Activated naive CD8-positive, alpha-beta T cell treated with anti-CD3 and anti-CD28 coated beads, Interleukin-2, amount 10 ng/mL, durations not matched to agents 7 days and 5 days (primary cell): ENCODE measurements at places on chromosomes 3 and 15. TPM values are rescaled to one million over a fixed set of nuclear protein-coding genes. Genes with fewer than 3 reads are reported as not detected.
A peak's percentile ranks its signal among the peaks of the same experiment; 100 is the strongest.

Gene A4GNT
- total RNA-seq: not detected

Gene ARNT2
- total RNA-seq: not detected

Gene SCG5
- total RNA-seq: 2.7 TPM

Gene CTNNB1
- 135 TPM for total RNA-seq

Gene TSPAN3
- 23.4 TPM for total RNA-seq

Gene TPRG1
- total RNA-seq: 50.9 TPM

Gene GABRA5
- not detected for total RNA-seq

Gene SPINK8
- total RNA-seq: not detected

Gene SCG3
- total RNA-seq: not detected

Gene CCDC14
- 63.0 TPM for total RNA-seq

Gene SLC22A13
- 0.57 TPM for total RNA-seq

Gene LOXL1
- total RNA-seq: 10.5 TPM

Gene SPRED1
- total RNA-seq: 1.2 TPM

Gene LCTL
- total RNA-seq: not detected

Gene STARD5
- total RNA-seq: 7.2 TPM

GRCh38 chr3:76661527-76662250, 378.2 kb upstream of the ROBO2 start:
- DNase-seq: no peak
- no peaks in the 10 kb centered on the region for H3K27me3 ChIP-seq
- no peaks in the 10 kb centered on the region for H3K36me3 ChIP-seq
- H3K27ac ChIP-seq: no peak overlapping the region
- H3K4me3 ChIP-seq: no peak overlapping the region

DNA sequence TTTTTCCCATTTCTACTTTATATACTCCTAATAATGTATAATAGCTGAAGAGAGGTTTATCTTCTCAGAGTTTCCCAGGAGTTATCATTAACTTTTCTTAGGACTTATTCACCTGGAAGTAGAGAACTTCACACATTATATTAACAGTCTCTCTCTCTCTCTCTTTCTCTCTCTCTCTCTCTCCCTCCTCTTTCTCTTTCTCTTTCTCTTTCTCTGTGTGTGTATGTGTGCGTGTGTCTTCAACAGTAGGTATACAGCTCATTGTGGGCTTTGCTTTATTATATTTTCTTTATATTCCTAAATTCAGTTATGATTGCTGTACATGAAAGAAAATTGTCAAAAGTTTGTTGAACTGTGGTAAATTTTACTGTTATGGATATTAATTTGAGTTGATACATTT, 353.8 kb downstream of the ROBO1 start:
- H3K27me3 ChIP-seq: no peaks in the 10 kb centered on the region
- no peak overlapping the region for H3K4me3 ChIP-seq
- no peaks in the 10 kb centered on the region for H3K36me3 ChIP-seq
- H3K4me1 ChIP-seq: no peaks in the 10 kb centered on the region

GRCh38 chr15:68056097-68056865, 2.2 kb downstream of the PIAS1 start:
- DNase-seq: no peak
- peaks cover 8% of the 10 kb centered on the region for H3K27me3 ChIP-seq
- H3K4me3 ChIP-seq: peak overlapping the region; percentile 93

GRCh38 chr3:196323016-196323415, 5.0 kb upstream of the DYNLT2B start:
- H3K27me3 ChIP-seq: peaks cover 4% of the 10 kb centered on the region
- peaks cover 1% of the 10 kb centered on the region for H3K36me3 ChIP-seq
- H3K4me3 ChIP-seq: no peak overlapping the region
- no peak for DNase-seq
- no peak overlapping the region for H3K27ac ChIP-seq

DNA sequence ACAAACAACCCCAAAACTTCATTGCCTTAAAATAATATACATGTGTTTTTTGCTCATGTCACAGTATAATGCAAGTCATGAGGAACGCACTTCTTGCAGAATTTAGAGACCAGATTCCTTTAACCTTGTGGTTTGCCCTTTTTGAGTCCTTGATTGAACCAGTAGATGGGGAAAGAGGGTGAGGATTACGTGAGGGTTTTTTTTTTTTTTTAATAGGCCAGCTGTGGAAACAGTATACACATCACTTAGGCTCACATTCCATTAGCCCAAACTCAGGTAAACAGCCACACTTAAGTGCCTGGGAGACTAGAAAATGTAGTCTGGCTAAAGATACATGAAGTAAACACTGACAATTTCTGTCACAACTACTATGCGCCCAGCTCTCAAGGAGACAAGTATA, 114.9 kb upstream of the MLF1 start:
- no peak overlapping the region for H3K27ac ChIP-seq
- no peak overlapping the region for H3K4me3 ChIP-seq
- no peaks in the 10 kb centered on the region for H3K4me1 ChIP-seq
- H3K36me3 ChIP-seq: no peaks in the 10 kb centered on the region
- H3K27me3 ChIP-seq: no peaks in the 10 kb centered on the region

- peaks cover 45% of the 10 kb centered on the region for H3K4me1 ChIP-seq
- H3K27me3 ChIP-seq: no peaks in the 10 kb centered on the region
- H3K27ac ChIP-seq: peak overlapping the region; percentile 86
- H3K4me3 ChIP-seq: peak overlapping the region; percentile 84
Measured at GRCh38 chr3:184336547-184337398, 627 bp upstream of the FAM131A start.

GRCh38 chr3:71057526-71057894, 526.0 kb downstream of the FOXP1 start:
- H3K4me1 ChIP-seq: peaks cover 82% of the 10 kb centered on the region
- peak overlapping the region; percentile 69 for H3K4me3 ChIP-seq
- no peak for DNase-seq
- peaks cover 2% of the 10 kb centered on the region for H3K36me3 ChIP-seq
- H3K27me3 ChIP-seq: no peaks in the 10 kb centered on the region

DNA sequence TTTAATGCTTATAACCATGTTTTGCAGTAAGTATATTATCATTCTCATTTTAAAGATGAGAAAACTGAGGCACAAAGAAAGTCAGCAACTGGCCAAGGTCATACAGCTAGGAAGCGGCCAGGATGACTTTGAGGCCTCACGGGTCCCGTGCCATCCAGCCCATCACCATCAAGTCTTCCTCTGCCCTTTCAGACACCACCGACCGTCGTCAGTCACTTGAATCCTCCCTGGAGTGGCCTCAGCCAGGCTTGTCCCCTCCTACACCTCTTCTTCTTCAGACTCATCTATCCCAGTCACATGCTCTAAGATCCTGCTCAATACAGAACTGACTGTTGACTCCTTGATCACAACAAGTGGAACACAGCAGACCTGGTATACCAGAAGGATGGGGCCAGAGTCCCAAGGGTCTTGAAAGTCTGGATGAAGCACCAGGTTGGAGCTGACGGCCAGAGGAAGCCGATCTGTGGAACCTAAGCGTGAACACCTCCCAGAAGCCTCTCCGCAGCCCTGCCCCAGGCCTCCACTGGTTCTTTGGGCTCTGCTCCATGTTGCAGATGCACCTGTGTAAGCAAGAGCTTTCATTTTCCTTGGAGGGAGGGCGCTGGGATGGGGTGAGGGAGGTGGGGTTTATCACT, 22.1 kb downstream of the ITGA11 start:
- no peak overlapping the region for H3K27ac ChIP-seq
- H3K27me3 ChIP-seq: peaks cover 1% of the 10 kb centered on the region
- H3K36me3 ChIP-seq: no peaks in the 10 kb centered on the region
- H3K4me1 ChIP-seq: peaks cover 4% of the 10 kb centered on the region

- no peaks in the 10 kb centered on the region for H3K4me1 ChIP-seq
- no peak overlapping the region for H3K4me3 ChIP-seq
- H3K27me3 ChIP-seq: no peaks in the 10 kb centered on the region
- no peak for DNase-seq
- H3K27ac ChIP-seq: no peak overlapping the region
Measured at GRCh38 chr3:196660381-196661166, 21.1 kb downstream of the NRROS start.

DNA sequence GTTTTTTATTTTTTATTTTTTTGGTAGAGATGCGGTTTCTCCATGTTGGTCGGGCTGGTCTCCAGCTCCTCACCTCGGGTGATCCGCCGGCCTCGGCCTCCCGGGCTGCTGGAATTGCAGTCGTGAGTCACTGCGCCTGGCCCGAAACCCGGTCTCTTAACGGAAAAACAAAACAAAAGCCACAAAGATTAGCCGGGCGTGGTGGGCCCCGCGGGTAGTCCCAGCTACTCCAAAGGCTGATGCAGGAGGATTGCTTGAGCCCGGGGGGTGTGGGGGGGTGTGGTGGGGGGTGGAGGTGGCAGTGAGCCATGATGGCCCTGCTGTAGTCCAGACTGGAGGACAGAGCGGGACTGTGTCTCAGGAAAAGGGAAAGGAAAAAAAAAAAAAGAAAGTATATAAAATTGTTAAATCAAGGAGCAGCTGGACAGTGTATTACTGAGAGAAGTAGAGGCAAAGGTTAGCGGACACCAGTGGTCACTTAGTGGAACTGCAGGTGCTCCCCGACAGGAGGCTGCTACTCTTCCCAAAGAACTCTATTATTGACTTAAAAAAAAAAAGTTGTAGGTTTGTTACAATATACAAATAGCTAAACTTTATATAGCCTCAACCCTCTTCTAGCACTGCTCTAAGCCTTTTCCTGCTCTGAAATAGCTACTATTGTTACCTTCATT, 30.3 kb upstream of the TUBGCP5 start:
- H3K4me1 ChIP-seq: no peaks in the 10 kb centered on the region
- DNase-seq: no peak
- no peaks in the 10 kb centered on the region for H3K36me3 ChIP-seq
- no peak overlapping the region for H3K4me3 ChIP-seq
- no peak overlapping the region for H3K27ac ChIP-seq
- H3K27me3 ChIP-seq: no peaks in the 10 kb centered on the region

GRCh38 chr3:158260392-158260791, 150.5 kb downstream of the RSRC1 start:
- peaks cover 35% of the 10 kb centered on the region for H3K36me3 ChIP-seq
- H3K4me1 ChIP-seq: no peaks in the 10 kb centered on the region

GRCh38 chr3:45676325-45677032, 12.7 kb upstream of the SACM1L start:
- peak overlapping the region; percentile 83 for H3K4me3 ChIP-seq
- no peaks in the 10 kb centered on the region for H3K27me3 ChIP-seq
- DNase-seq: no peak
- H3K36me3 ChIP-seq: peaks cover 35% of the 10 kb centered on the region
- H3K4me1 ChIP-seq: peaks cover 21% of the 10 kb centered on the region

- H3K4me1 ChIP-seq: peaks cover 2% of the 10 kb centered on the region
- DNase-seq: no peak
- peaks cover 29% of the 10 kb centered on the region for H3K27me3 ChIP-seq
- no peak overlapping the region for H3K27ac ChIP-seq
- H3K36me3 ChIP-seq: no peaks in the 10 kb centered on the region
Measured at GRCh38 chr3:128548426-128549282, 55.7 kb upstream of the GATA2 start.

GRCh38 chr3:51139616-51140015, 245.5 kb upstream of the MANF start:
- H3K4me3 ChIP-seq: no peak overlapping the region
- H3K4me1 ChIP-seq: peaks cover 2% of the 10 kb centered on the region
- no peak for DNase-seq
- H3K36me3 ChIP-seq: no peaks in the 10 kb centered on the region

- no peak for DNase-seq
- H3K36me3 ChIP-seq: no peaks in the 10 kb centered on the region
- H3K4me3 ChIP-seq: no peak overlapping the region
- no peak overlapping the region for H3K27ac ChIP-seq
Measured at GRCh38 chr3:156433138-156433537, 121.8 kb downstream of the SSR3 start.

- H3K27me3 ChIP-seq: peaks cover 28% of the 10 kb centered on the region
- no peak for DNase-seq
- no peaks in the 10 kb centered on the region for H3K36me3 ChIP-seq
Measured at GRCh38 chr3:122004991-122005565, 17.0 kb downstream of the ILDR1 start.
